ENCODE measurements at places on chromosomes 12 and 14.

DNA sequence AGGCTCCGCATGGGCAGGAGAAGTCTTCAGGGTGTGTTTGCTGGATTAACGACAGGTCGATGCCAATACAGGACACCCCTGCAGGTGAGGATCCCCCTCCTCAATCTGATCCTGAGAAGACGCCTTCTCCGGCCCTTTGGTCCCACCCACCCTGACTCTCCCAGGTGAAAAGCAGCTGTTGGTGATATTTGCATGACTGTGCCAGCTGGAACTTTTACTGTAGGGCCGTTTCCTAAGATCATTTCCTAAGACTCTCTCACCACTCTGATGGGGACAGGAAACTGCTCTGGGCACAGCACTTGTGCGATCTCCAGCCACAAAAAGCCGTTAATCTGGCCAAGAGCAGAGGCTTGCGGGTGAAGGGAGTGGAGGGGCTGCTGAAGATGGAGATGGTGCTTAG lies 16.8 kb upstream of the EIF5 start:
- no peak for DNase-seq

GRCh38 chr14:64508215-64508776 lies 3.7 kb downstream of the ZBTB1 start:
- DNase-seq: no peak

GRCh38 chr12:21773263-21773741 lies 1.2 kb downstream of the KCNJ8 start:
- no peak for DNase-seq

DNA sequence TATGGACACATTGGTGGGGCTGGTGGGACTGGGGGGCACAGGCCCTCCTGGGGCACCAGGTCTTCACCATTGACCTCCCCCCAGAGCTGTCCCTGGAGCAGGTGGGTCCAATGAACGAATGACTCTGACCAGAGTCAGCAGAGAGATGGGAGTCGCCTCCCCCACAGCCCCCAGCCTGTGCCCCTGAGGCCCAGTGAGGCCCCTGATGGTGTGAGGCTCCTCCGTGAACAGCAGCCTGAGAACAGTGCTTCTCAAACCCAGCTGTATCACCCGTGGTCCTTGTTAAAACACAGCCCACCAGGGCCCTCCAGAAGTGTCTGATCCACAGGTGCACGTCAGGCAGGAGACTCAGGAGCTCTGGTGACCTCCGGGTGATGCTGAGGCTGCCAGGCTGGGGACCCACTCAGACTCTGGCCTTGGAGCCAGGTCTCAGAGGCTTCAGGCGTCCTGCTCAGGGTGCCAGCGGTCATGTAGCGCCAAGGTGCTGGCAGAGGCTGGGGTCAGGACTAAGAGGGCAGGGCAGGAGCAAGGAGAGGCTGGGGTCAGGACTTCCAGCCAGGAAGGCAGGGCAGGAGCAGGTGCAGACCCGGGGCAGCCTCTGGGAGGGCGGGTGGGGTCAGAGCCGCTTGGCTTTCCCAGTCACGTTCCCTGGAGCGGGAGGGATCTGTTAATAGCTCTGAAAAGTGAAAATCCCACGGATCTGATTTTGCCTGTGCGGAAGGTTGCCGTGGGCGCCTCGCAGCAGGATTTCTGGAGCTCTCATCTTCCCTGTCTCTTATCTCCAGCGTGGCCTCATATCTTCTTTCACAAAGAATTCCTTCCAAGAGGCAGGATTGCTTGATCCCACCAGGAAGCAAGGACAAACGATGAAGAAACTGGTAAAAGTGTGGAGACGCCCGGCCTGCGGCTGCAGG lies 35.0 kb downstream of the GALNT9 start:
- no peak for DNase-seq

- no peak for DNase-seq
Observed at GRCh38 chr12:106594447-106594846, 11.6 kb downstream of the RFX4 start.

- DNase-seq: no peak
Observed at GRCh38 chr12:93670104-93670503, 7.1 kb upstream of the CRADD start.
